ENCODE measurements at places on chromosomes 7 and 10.

GRCh38 chr7:53877688-53878087, 664.5 kb upstream of the VSTM2A start:
- DNase-seq: no peak

GRCh38 chr10:73401636-73402035, 12.2 kb downstream of the ANXA7 start:
- DNase-seq: no peak

DNA sequence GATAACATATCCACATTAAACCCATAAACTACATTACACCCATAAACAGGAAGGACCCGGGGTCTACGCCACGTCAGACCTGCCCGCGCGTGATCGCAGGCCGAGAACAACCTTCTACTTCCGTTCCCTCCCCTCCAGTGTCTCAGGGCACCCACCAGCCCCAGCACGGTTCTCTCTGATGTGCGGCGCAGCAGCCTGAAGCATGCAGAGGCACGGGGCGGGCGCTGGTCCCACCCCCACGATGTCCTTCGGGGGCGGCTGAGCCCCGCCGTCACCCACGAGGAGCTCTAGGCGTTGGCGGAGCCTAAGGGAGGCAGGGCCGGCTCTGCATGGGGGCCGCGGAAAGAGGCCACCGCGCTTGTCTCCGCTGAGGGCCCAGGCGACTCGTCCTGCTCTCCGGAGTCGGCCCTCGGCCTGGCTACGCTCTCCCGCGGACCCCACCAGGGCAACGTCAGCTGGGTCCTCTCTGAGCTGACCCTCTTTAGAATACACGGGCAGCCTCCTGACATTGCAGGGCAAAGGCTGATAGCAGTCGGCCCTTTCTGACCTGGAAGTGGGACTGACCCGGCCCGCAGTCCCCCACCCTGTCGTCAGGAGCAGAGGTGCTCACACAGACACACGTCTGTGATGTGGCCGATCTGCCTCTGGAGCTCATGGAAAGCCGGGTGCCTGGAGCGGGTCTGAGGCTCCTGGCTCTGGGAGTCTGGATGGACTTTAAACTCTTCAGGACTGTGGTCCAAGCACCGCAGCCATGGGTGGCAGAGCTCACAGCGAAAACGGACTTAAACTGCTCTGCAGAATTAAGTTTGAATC, 65.6 kb upstream of the ADGRA1 start:
- no peak for DNase-seq

DNA sequence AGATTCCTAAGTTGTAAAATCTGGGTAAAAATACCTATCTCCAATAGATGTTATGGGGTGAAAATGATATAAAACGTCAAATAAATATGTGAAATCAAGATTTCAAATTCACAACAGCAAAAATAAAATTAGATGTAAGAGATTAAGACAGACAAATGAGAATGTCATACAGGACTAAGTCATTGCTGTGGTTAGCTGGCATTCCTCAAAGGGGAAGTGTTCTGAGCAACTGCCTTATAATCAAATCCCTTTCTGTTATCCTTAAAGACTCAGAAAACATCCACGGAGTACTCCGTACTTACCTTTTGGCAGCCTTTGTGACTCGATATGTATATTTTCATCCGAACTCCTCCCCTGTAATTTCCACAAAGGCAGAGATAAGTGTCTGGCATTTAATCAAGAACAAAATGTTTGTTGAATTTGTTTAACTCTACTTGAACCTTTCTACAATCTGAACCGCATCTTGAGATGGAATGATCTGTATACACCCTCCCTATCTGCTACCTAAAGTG, 559.6 kb downstream of the GATA3 start:
- DNase-seq: no peak

DNA sequence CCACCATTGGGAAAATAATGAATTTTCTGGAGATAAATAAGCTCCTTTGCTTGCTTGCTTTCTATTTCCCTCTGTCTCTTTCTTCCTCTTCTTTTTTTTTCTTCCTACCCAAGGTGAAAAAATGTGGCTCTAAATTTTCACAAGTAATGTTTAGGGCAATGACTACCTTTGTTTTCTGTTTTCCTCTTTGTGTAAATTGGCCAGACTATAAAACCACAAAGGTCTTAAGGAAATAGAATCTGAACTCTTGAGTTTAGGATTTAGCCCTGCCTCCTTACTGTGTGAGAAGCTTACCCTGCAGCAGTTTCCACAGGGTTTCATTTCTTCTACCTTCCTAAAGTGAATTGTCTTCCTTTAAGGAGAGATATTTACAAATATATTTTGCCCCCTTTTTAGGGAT, 330.4 kb downstream of the ARL4A start:
- no peak for DNase-seq

- DNase-seq: no peak
Measured at GRCh38 chr10:77072361-77072835, 565.2 kb downstream of the KCNMA1 start.

GRCh38 chr10:8403711-8404371, 349.4 kb downstream of the GATA3 start:
- DNase-seq: no peak

- no peak for DNase-seq
Measured at GRCh38 chr7:117385363-117386109, 41.8 kb downstream of the ASZ1 start.

DNA sequence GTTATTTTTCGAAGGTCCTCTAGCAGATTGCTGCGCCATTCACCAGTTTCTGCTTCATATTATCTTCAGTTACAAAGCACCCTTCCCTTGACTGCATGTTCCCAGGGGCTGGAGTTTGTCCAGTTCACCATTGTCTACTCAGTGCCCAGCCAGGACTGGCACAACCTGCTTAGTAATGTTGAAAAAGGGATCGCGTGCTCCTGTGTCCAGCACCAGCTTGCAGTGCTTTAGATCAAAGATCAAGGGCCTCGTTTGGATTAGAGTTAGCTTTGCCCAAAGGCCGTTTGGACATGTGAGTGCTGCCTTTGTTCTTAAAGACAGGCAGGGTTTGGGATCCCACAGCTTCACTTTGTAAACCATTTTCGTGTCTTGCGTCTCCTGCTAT, 867 bp downstream of the ATP6V0E2 start:
- DNase-seq: no peak

- DNase-seq: peak; percentile 90
Measured at GRCh38 chr10:97318772-97319651, at the start of gene FRAT1. Gene FRAT1 (plus strand): TSS chr10:97319271. CDS start chr10:97319454, 183 bp downstream.

DNA sequence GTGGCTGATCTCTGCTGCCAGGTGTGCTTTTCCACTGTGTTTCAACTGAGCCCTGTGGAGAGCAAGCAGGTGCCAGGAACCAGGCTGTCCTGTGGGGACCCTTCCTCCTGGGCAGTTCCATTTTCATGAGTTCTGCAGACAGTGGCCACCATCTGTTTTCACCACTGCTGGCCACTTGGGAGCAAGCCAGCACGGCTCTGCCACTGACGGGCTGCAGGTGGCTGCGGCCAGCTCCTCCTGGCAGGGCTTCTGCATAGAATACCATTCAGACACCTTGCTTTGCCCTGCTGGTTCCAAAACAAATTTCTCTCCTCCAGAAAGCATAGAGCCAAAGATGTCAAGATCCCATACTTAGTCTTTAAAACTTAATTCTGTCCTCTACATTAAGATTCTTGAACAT, 48.3 kb downstream of the LANCL2 start:
- DNase-seq: no peak

DNA sequence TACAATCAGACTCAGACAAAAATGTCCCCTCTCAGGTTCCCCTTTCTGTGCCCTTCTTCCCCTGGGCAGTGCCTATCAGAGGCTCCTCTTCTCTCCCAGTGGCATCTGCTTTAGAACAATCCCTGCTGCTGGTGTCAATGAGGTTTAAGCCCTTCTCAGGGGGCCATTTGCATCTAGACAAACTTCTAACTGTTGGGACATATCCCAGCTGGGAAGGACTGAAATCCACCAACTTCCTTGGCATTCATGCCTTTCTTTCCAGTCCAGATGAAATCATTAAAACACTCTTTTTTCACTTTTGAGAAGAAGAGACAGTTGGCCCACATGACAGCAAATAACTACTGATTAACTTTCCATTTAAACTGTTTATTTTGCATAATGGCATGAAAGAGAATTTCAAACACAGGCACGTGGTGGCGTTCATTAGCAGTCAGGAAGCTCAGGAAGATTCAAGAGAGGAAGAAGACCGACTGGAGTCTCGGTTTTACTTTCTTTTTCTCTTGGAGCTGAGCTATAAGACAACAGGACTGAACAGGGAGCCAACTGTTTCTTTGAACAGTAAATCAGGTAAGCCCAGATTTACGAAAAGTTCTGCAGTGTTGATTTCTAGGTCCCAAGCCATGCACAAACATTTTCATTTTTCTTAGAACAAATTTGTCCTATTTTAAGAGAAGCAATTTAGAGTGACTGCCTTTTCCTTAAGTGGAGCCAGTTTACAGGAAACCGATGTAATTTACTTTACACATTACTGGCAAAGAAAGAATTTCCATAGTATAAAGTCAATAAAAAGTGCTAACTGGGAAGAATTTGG, at the start of gene GIMAP2:
Gene GIMAP2, plus strand, starts transcription at position 488 of the 811 bp plus-strand sequence. CDS start 1,354 bp downstream, outside the sequence.
- DNase-seq: no peak

- no peak for DNase-seq
Measured at GRCh38 chr10:99798920-99799319, 16.5 kb downstream of the ABCC2 start.

GRCh38 chr10:122019414-122019975, 30.5 kb downstream of the TACC2 start:
- DNase-seq: no peak

DNA sequence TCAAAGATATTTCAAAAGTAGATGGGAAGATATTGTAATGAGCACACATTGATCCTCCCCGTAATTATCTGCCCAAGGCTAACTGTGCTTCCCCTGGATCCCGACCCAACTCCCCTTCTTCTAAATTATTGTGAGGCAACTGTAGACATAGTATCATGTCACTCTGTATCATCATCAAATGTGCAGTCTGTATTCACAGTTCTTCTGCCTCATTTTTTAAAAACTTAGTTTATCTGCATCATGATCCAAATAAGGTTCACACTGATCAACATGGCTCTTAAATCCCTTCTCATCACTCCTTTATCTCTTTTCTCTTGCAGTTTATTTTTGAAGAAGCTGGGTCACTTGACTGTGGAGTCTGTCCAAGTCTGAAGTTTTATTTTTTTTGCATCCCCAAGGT, 27.5 kb downstream of the CDCA7L start:
- no peak for DNase-seq

- DNase-seq: no peak
Measured at GRCh38 chr7:104956753-104957450, 57.1 kb upstream of the KMT2E start.

DNA sequence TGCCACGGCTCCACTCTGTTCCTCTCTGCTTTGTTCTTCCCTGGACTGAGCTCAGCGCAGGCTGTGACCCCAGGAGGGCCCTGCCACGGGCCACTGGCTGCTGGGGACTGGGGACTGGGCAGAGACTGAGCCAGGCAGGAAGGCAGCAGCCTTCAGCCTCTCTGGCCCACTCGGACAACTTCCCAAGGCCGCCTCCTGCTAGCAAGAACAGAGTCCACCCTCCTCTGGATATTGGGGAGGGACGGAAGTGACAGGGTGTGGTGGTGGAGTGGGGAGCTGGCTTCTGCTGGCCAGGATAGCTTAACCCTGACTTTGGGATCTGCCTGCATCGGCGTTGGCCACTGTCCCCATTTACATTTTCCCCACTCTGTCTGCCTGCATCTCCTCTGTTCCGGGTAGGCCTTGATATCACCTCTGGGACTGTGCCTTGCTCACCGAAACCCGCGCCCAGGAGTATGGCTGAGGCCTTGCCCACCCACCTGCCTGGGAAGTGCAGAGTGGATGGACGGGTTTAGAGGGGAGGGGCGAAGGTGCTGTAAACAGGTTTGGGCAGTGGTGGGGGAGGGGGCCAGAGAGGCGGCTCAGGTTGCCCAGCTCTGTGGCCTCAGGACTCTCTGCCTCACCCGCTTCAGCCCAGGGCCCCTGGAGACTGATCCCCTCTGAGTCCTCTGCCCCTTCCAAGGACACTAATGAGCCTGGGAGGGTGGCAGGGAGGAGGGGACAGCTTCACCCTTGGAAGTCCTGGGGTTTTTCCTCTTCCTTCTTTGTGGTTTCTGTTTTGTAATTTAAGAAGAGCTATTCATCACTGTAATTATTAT, 1.2 kb downstream of the CLDN4 start:
- no peak for DNase-seq

GRCh38 chr7:126529254-126529653, 723.5 kb downstream of the GRM8 start:
- no peak for DNase-seq

DNA sequence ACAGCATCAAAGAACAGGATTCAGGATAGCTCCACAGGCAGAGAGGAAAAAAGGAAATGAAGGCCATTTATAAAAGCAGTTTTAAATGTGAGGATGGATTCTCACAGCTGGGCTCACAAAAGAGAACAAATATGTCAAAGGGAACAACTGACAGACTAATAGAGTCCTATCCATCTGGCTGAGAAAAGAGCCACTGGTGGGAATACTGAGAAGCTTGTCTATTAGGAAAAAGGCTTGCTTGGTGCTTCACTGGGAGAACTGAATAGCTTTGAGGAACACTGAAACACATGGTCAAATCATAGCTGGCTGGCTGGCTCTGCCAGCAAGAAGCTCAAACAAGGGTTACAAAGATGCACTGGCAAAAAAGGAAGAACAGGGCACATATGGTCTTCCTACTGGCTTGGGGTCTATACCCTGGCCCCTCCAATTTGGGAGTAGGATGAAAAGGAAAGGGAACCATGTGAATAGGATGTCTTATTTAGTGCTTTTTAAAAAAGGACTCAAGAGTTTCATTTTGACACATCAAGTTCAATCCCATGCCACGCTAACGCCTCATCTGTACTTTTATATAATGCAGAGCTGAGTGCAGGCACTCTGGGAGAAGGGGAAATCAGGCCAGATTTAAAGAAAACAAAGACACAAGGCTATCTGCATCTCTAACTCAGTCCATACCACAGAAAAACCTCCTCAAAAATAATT, 44.8 kb upstream of the KCNIP2 start:
- DNase-seq: no peak

GRCh38 chr7:23980081-23980480, 270.1 kb downstream of the STK31 start:
- DNase-seq: no peak

All from activated T-cell treated with anti-CD3 and anti-CD28 coated beads for 1 hour (primary cell).